Right renal pelvis (tissue), 4 donors: ENCODE measurements at places on chromosomes 4 and X. TPM values are rescaled to one million over a fixed set of nuclear protein-coding genes. Genes with fewer than 3 reads are reported as not detected.

Gene SFRP2
- polyA plus RNA-seq = 16.6 TPM

Gene EDA2R
- polyA plus RNA-seq = 0.72 TPM

Gene RBM46
- polyA plus RNA-seq = 0.06 TPM

Gene VEGFD
- polyA plus RNA-seq = 0.46 TPM

Gene AFAP1
- 23.3 TPM for polyA plus RNA-seq

Gene TMEM128
- 49.3 TPM for polyA plus RNA-seq

Gene KDR
- 53.9 TPM for polyA plus RNA-seq

Gene SYP
- polyA plus RNA-seq = 1.7 TPM

Gene NAA11
- not detected for polyA plus RNA-seq

Gene PHEX
- 0.30 TPM for polyA plus RNA-seq
